ENCODE measurements at places on chromosomes 2 and 18.

DNA sequence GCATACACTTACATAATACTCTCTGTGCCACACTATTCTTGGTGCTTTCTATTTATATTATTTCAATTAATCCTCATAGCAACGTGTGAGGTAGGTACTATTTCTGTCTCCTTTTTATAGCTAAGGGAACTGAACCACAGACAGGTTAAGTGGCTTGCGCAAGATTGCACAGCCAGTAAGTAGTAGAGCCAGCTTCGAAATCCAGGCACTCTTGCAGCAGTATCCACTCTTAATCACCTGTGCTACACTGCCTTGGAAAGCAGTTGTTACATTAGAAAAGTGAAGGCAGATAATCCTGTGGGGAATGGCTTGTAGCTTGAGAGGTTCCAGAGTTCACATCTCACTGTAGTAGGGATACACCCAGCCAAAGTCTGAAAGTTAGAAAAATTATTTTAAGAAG lies 198.3 kb downstream of the LDLRAD4 start:
- no peak for DNase-seq

- DNase-seq: no peak
Observed at GRCh38 chr2:45675263-45675812, 23.9 kb downstream of the PRKCE start.

DNA sequence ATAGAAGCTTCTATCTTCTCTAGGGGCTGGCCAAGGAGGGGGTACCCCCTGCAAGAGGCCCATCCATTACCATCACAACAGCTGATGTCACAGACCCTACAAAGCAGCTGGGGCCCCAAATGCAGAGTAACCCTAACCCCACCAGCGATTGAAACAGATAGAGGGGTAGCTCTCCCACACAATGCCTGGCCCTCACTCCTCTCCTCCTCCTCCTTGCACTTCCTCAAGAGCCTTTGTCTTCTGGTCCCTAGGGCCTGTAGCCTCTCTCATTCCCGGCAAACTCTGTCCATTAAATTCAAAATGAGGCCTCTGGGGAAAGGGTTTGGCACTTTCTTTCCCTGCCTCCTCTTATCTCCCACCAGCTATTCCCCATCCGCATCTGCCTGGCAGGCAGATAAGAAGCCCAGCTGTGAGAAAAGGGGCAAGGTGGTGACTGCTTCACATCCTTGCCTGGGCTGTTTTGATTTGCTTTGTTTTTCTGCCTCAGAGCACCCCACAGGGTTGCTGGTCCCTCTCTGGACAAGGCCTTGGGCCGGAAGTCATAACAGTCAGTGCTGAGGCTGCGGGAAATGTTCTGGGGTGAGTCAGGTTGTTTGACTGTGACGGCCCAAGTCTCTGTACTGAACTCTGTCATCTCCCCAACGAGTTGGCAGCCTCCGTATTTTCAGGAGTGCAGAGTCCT lies 26.1 kb upstream of the CYP26B1 start:
- DNase-seq: no peak

DNA sequence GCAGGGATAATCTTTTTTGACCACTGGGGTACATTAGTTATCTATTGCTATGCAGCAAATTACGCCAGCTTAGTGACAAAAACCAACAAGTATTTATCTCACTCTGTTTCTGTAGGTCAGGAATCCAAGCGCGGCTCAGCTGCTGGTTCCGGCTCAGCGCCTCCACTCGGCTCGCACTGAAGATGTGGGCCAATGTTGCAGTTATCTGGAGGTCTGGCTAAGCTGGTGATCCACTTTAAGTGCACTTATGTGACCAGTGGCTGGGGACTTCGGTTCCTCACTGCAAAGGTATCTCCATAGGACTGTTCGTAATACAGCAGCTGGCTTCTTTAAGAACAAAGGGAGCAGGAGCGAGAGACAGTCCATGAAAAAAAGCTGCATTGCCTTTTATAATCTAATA lies 591.9 kb downstream of the TMEM182 start:
- DNase-seq: no peak

DNA sequence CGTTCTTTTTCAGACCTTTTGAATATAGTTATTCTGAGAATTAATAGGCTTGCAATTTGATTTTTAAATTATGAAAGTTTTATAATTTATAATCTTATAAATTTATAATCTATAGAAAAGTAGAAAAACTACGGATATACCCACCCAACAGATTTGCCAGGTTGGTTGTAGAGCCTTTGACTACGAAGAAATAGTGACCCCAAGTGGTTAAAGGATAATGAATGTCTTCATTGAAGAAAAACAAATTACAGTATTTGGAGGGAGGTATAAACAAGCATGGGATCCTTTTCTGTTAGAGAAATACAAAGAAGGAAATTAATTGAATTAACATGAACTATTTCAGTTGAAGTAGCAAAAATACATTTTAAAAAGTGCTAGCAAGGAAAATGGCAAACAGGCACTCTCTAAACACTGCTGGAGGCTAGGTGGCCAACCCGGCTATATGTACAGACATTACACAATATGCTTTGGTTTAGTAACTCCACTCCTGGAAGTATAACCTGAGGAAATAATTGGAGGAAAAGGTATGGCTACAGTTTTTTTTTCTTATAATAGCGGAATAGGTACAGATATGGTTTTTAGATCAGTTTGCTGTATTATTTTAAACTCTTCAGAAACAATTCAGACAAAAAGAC lies 110.9 kb downstream of the MIB1 start:
- DNase-seq: no peak

Data from stimulated activated CD8-positive, alpha-beta memory T cell treated with anti-CD3 and anti-CD28 coated beads, Interleukin-2, amount 100 ng/mL, for 48 hours (primary cell).